BJ (cell line): ENCODE measurements at places on chromosomes 11 and 22.
A peak's percentile ranks its signal among the peaks of the same experiment; 100 is the strongest.

GRCh38 chr22:34102633-34103032, 182.4 kb upstream of the LARGE1 start:
- no peak for DNase-seq

DNA sequence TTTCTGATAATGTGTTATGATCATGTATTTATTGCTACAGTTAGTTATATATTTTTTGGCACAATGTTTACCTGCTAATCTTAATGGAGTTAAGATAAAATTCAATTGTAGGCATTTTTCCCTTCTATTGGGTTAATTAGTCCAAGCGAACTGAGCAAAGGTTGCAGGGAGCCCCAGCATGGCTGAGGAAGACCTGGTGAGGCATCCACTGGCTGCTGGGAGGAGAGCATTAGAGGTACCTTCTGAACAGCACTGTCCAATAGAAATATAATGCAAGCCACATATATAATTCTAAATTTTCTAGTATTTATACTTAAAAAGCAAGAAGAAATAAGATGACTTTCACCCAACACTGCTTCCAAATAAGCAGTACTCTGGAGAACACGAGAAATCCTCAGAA, 689 bp upstream of the TMEM126A start:
- no peak for DNase-seq

GRCh38 chr22:37887584-37888378, 18.3 kb upstream of the MICALL1 start:
- DNase-seq, result no peak

DNA sequence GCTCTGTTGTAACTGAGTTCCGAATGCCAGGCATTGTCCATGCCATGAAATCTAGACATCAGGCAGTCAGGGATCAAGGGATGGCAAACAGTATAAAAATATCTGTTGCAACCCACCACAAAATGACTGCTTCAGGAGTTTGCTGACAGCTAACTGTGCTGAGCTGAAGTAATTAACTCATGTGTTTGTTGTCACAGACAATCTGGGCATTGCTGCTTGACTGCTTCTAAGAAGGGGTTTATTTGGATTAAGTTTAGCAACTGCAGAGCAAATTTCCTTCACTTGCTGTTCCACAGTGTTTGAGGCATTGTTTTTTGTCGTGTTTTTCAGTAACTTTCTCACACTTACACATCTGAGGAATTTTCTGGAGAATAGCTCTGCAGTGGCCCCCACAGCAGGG, 30.4 kb downstream of the BSX start:
- DNase-seq, result no peak

- DNase-seq, result no peak
These were observed at the start of gene MOV10L1 for GRCh38 chr22:50089682-50090411. MOV10L1 (plus strand) TSS chr22:50090006; CDS start chr22:50090089, 83 bp downstream.

DNA sequence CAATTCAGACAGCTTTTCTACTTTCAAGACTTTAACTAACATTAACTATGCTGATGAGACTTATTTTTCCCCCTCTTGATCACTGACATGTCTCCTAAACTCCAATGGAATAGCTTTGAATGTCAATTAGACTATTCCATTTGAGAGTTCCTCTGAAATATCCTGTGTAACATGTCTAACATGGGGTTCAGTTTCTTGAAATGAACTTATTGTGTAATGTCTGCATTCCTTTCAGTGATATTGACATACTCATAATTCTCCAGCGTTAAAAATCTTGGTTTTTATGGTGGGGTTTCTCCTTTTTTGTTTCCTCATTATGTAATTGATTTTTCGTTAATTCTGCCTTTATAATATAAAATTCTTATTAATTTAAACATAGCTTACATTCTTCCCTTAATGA, 37.7 kb upstream of the SPTBN2 start:
- DNase-seq, result no peak

GRCh38 chr22:50544078-50544745, 1.5 kb upstream of the KLHDC7B start:
- no peak for DNase-seq

DNA sequence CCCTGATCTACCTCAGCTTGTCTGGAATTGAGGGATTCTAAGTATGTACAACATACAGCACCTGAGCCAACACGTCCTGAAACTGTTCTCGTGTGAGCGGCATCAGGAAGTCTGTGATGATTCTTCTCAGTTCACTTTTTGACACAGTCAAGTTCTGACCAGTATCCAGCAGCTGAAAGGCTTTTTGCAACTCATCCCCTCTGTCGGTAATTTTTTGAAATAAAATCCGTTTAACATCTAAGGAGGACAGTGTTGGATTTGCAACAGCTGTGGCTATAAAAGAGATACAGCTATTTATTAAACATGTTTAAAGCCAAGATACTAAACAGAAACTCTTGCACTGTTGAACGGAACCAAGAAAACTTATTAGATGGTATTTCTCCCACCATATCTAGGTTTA, 39.3 kb downstream of the EFCAB6 start:
- no peak for DNase-seq

- peak; percentile 61 for DNase-seq
These were observed 188.4 kb downstream of the ADAMTS15 start for GRCh38 chr11:130636722-130637464.

GRCh38 chr22:49903322-49904039, 14.8 kb downstream of the ALG12 start:
- no peak for DNase-seq

- DNase-seq, result no peak
These were observed 36.0 kb downstream of the SLN start for GRCh38 chr11:107675902-107676301.

GRCh38 chr11:83021780-83022125, 49.9 kb downstream of the RAB30 start:
- no peak for DNase-seq

- no peak for DNase-seq
These were observed 11.0 kb downstream of the RNF185 start for GRCh38 chr22:31170971-31171370.

GRCh38 chr22:18974477-18975180, 38.5 kb upstream of the PRODH start:
- DNase-seq, result no peak

GRCh38 chr11:114243461-114244372, 52.5 kb upstream of the NNMT start:
- no peak for DNase-seq

DNA sequence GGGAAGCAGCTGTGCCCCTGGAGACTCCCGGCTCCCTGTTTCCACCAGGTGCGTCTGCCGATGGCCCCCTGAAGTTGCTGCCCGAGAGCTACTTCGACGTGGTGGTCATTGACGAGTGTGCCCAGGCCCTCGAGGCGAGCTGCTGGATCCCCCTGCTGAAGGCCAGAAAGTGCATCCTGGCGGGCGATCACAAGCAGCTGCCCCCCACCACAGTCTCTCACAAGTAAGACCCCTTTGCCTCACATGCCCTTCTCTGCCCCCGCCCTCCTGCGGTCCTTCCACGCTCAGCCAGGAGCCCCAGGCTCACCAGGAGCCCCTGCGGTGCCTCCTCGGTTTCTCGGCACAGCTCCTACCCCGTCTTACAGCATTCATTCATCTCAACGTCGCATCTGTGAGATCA, 25.4 kb downstream of the IGHMBP2 start:
- no peak for DNase-seq

DNA sequence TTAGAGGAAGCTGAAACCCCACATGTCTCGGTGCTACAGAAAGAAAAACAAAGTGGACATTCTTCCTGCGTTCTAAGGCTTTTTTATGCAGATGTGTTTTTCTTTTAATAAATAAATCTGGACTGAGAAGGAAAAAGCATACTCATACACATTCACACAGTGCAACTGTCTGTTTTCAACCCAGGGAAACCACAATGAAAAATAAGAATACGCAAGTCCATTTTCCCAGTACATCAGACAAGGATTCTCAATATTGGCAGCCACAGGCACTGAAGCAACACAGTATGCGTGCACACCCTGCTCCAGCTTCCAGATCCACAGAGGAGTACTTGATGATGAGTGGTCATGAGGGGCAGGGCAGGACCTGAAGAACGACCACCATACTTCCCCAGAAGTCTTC, 86.9 kb downstream of the ETS1 start:
- no peak for DNase-seq

DNA sequence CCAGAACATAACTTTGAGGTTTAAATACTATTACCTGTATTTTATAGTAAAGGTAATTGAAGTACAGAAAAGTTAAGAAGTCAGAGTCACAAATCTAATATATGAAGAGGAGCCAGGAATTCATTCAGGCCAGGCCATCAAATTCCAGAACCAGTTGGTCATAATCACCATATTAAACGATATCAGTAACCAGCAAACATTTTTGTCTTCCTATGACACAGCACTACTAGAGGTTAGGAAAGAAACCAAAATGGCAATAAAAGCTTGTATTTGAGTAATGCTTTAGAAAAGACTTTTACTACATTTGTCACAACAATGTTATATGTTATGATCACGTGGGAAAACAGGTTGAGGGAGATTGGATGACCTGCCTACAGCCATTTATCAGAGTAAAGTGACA, 62.2 kb downstream of the DKK3 start:
- DNase-seq, result peak; percentile 59

GRCh38 chr22:46936378-46936903, 174.0 kb downstream of the TBC1D22A start:
- DNase-seq, result no peak

DNA sequence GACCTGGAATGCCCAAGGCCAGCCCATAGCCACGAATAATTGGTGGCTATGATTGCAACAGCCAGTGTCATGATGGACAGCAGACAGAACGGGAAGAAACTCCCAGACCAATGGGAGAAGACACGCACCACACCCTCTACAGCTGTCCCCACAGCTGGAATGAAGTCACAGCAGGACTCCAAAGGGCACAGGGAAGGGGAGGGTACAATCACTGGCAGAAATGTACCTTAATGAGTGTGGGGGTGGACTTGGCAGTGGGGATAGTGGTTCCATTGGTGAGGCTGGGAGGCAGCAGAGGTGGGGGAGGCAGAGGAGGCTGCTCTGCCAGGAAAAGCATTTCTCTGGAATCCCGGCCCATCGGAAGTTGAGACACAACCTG, 52.9 kb downstream of the SGSM3 start:
- no peak for DNase-seq

GRCh38 chr11:128628325-128628673, 40.9 kb upstream of the ETS1 start:
- DNase-seq, result no peak

DNA sequence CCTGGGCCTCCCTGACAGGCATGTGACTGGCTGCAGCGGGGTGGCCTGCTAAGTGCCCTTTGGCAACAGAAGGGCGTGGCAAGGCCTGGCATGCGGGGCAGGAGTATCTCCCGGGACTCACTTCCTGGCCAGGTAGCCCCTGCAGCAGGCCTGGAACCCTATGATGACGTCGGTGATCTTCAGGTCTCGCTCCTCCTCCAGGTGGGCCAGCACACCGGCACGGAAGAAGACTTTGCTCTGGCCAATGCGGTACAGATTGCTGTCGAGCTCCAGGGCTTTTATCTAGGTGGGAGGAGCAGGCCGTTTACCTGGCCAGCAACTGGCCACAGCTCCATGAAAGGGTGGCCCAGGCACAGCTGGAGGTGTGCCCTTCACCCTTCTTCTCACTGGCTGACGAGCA, 50.9 kb downstream of the APOL1 start:
- no peak for DNase-seq

GRCh38 chr22:49948116-49948957, 12.2 kb upstream of the PIM3 start:
- no peak for DNase-seq

GRCh38 chr11:11057472-11057854, 199.6 kb upstream of the ZBED5 start:
- DNase-seq, result no peak

- no peak for DNase-seq
These were observed 116.6 kb upstream of the BID start for GRCh38 chr22:17890892-17891291.

GRCh38 chr22:39177791-39178190, 25.3 kb upstream of the CBX7 start:
- no peak for DNase-seq

- peak; percentile 79 for DNase-seq
These were observed 750 bp upstream of the LARGE1 start for GRCh38 chr22:33920927-33921524.

DNA sequence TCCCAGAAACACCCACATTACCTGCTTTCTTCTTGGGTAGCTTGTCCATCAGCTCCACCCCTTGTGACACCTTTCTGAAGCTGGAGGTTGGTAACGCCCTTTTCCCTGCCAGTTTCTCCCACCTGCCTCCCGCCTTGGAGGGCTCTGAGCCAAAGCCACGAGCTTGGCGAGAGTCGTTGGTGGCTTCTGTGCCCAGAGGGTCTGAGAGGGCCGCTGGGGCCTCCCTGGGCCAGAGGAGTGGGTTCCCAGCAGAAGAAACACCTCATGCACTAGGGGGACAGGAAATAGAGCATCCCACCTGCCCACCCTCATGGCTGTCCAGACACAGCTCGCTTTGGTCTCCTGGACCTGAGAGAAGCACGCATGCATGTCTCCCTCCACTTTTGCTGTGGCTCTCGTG, 37.9 kb downstream of the B3GAT1 start:
- DNase-seq, result no peak

- DNase-seq, result no peak
These were observed 615.2 kb downstream of the BRD1 start for GRCh38 chr22:49212466-49212865.
